ENCODE measurements at places on chromosomes 5 and 9.

- DNase-seq = no peak
Observed at GRCh38 chr9:134146774-134147493, 11.1 kb downstream of the WDR5 start.

GRCh38 chr5:57069115-57069835 is 104.6 kb upstream of the GPBP1 start:
- no peak for DNase-seq

- no peak for DNase-seq
Observed at GRCh38 chr5:121366515-121366914, 485.2 kb upstream of the FTMT start.

GRCh38 chr5:135216471-135217343 is 182.3 kb downstream of the MACROH2A1 start:
- no peak for DNase-seq

DNA sequence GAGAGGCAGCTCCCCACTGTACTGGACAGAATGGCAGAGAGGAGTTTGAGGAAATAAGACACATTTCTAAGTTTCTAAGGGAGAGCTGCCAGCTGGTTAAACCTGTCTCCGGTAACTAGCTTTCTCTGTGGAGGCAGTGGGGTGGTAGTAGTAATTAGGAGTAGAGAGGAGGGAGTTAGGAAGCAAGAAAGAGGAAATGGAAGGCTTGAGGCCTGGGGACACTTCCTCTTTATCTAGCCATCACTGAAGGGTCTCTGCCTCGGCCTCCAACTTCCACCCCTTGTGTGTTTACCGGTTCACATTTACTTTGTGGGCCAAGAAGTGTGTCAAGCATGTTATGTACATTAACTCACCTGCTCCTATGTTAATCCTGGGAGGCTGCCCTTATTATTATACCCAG is 462.2 kb upstream of the DMAC1 start:
- no peak for DNase-seq

GRCh38 chr5:150616506-150616905 is 24.0 kb upstream of the SYNPO start:
- no peak for DNase-seq

GRCh38 chr5:143141652-143142051 is 261.8 kb downstream of the NR3C1 start:
- no peak for DNase-seq

DNA sequence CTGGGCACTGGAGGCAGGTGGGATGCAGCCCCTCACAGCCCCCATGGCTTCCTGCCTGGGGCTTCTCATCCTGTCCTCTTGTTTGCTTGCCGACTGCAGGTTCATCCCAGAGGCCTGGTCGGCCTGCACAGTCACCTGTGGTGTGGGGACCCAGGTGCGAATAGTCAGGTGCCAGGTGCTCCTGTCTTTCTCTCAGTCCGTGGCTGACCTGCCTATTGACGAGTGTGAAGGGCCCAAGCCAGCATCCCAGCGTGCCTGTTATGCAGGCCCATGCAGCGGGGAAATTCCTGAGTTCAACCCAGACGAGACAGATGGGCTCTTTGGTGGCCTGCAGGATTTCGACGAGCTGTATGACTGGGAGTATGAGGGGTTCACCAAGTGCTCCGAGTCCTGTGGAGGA is 232.7 kb downstream of the ADAMTSL1 start:
- no peak for DNase-seq

DNA sequence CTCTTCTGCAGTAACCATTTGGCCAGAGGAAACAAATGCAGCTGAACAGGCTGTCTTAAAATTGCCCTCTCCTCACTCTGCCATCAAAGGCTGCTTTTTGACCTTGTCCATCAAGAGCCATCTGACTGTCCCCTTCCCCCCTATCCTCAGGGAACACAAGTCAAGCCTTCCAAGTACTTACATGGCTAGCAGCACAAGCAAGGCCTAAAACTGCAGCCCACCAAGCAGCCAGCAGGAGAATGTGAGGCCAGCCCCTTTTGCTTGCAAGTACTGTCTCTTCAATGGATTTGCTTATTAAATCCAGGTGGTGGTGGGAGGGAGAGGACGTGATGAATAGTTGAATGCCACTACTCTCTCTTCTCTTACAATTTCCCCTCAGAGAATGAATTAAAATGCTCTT is 83.5 kb downstream of the HTR1A start:
- no peak for DNase-seq

- no peak for DNase-seq
Observed at GRCh38 chr5:154732212-154732611, 23.0 kb upstream of the LARP1 start.

GRCh38 chr9:126448136-126448535 is 121.5 kb downstream of the MVB12B start:
- no peak for DNase-seq

GRCh38 chr9:133876836-133877235 is 115.3 kb downstream of the VAV2 start:
- no peak for DNase-seq

GRCh38 chr5:54378707-54379106 is 68.3 kb upstream of the ARL15 start:
- DNase-seq = no peak

DNA sequence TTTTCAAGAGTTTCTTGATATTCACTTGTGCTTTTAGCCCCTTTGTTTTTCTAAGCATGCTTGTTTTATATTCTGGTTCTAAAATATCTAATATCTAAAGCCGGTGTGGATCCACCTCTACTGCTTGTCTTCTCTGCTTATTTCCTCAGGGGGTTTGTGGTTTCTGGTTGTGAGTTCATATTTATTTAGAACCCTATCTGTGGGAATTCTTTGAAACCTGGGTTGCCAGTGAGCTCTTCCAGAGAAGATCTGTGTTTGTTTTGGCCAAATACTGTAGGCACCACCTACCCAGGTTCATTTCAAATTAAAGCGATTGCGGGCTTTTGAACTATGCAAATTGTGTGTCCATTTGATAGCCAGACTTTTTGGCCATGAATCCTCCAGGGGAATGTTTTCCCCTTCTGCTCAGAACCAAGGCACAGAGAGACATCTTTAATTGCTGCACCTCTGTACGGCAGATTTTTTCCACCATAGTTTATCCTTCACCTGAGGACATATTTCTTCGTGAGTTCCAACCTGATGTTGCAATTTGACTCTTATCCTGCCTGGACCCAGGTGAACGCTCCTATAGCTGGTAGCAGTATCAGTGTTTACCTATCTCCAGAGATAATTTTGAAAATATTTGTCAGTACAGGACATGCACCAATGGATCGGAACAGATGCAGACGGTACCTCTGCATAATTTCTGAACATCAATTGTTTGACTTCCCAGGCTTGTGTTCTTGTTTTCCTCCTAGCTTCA is 2.4 kb upstream of the ZBTB43 start:
- DNase-seq = no peak

DNA sequence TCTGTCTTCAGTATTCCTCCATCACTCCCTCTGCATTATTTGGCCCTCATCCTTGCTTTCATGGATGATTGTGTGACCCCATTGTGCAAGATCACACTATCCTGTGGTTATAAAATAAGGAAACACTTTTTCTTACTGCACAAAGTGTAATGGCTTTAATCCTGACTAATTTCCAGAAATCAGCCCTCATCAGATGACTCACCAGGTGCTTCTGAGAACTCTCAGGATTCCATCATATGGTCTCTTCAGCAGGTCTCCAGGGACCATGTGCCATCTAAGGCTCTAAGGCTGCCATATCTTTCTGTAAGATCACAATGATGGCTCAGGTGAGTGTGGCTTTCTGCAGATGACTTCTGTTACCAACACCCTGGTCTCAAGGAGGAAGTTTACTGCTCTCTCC is 27.3 kb upstream of the FER start:
- DNase-seq = no peak

DNA sequence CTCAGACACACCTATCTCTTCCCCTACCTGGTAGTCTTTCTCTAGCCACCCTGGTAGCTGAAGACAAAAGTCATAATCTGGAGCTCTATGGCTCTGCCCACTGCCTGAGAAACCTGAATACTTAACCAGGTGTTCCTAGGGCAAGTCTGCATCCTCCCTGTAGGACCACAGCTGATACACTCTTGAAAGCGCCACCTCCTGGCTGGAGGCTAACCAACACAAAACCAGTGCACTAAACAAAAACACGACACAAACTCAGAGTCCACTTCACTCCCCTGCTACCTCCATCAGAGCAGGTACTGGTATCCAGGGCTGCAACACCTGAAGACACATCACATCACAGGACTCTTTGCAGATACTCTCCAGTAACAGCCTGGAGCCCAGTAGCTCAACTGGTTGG is 84.6 kb upstream of the ANXA1 start:
- no peak for DNase-seq

DNA sequence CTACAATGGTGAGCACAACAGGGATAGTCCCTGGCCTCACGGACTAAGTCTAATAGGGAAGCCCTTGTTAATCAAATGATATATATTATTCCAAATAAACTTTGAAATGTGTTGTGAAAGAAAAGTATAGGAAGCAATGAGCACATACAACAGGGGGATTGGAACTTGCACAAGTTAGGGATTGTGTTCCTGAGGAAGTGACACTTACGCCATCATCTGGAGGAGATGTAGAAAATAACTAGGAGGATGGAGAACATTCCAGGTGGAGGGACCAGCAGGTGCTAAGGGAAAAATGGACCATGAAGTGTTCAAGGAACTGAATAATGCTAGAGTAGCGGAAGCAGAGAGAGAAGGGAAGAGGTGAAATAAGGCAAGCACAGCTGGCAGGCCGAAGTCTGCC is 18.8 kb upstream of the RPS23 start:
- DNase-seq = no peak

GRCh38 chr9:70500793-70501192 is 86.3 kb upstream of the KLF9 start:
- DNase-seq = no peak

GRCh38 chr5:14222206-14222605 is 79.1 kb downstream of the TRIO start:
- DNase-seq = no peak

- DNase-seq = no peak
Observed at GRCh38 chr5:123089914-123090660, 1.0 kb downstream of the PRDM6 start.

DNA sequence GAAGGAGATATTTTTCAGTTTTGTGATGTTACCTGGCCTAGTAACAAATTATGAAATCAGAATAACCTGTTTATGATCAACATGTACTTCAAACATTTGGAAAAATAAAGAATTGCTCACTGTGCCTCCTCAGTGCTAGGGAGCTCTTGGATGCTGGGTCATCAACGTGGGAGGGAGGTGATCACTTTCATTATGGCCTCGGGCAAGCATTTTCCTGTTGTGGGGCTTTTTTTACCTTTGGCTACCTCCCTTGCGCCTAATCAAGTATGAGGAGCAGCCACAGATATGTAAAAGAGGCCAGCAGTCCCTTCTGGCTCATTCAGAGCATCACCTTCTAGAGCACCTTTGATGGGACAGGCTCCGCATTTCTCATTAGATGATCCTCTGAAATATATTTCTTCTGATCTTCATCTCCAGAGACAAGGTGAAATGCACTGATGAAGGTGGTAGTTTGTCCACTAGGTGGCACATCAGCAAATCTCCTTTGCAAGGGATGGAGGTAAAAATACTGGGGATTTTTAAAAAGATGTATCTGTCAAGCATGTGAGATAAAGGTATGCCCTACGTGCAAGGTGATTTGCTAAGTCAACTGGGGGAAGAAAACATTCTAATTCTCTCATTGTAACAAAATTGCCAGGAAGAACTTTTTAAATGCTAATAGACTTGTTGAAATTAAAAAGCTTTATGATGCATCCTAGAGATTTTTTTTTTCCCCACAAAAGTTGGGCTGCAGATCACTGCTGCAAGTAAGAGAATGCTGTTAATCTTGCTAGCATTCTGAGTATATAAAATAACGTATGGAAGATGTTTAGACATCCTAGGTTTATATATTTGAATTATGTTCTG is 218.2 kb downstream of the MAST4 start:
- DNase-seq = peak; percentile 14

GRCh38 chr9:136511670-136512592 is 29.1 kb upstream of the SEC16A start:
- DNase-seq = no peak
